ENCODE measurements at places on chromosomes 3 and 15. TPM values are rescaled to one million over a fixed set of nuclear protein-coding genes. Genes with fewer than 3 reads are reported as not detected.

Gene TMC3
- not detected for polyA plus RNA-seq

Gene AGBL1
- polyA plus RNA-seq: not detected

Gene SATB1
- polyA plus RNA-seq: 7.8 TPM

Gene CEP97
- 2.6 TPM for polyA plus RNA-seq

Gene GOLGA8G
- polyA plus RNA-seq: not detected

Gene PLIN1
- not detected for polyA plus RNA-seq

Gene PCSK6
- 3.5 TPM for polyA plus RNA-seq

Gene EBLN2
- 2.9 TPM for polyA plus RNA-seq

Gene ATP13A5
- polyA plus RNA-seq: not detected

Gene GPD1L
- 4.5 TPM for polyA plus RNA-seq

Measured in keratinocyte (primary cell).